ENCODE measurements at places on chromosomes 1 and 21. TPM values are rescaled to one million over a fixed set of nuclear protein-coding genes. Genes with fewer than 3 reads are reported as not detected.
A peak's percentile ranks its signal among the peaks of the same experiment; 100 is the strongest.

DNA sequence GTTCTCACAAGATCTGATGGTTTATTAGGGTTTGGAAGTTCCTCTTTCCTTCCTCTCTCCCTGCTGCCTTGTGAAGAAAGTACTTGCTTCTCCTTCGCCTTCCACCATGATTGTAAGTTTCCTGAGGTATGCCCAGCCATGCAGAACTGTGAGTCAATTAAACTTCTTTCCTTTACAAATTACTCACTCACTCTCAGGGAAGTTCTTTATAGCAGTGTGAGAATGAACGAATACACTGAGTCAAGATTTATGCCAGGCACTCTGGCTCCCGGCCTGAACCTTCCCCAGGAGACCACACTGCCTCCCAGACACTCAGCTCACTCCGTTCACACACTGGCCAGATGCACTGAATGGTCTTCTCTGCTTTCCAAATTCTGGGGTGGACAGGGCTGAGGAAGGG lies 308.3 kb upstream of the AJAP1 start:
- no peak overlapping the region for H3K27ac ChIP-seq
- no peaks in the 10 kb centered on the region for H3K36me3 ChIP-seq
- no peaks in the 10 kb centered on the region for H3K27me3 ChIP-seq
- H3K4me1 ChIP-seq: no peaks in the 10 kb centered on the region
- H3K4me3 ChIP-seq: no peak overlapping the region

Gene CLCA4
- total RNA-seq: not detected

- H3K4me3 ChIP-seq: no peak overlapping the region
- H3K27me3 ChIP-seq: no peaks in the 10 kb centered on the region
- peak overlapping the region; percentile 73 for H3K27ac ChIP-seq
These were observed 24.5 kb upstream of the LRRC8C start for GRCh38 chr1:89608319-89608983.

DNA sequence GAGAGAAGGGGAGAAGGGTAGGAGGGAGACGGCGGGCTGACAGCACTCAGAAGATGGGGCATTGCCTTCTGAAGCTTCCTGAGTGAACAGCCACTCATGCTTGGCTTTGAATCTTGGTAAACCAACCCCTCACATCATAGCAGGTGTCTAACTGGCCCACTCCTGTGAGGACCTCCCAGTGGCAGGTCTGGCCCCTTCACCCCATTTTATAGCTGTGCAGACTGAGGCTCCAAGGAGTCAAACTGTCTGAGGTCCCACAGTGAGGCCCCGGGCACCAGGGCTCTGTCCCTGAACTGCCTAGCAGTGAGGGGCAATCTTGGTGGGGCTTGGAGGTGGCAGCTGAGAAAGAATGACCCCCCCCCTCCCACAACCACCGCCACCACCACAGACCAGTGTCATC lies 41.0 kb downstream of the SDC3 start:
- H3K36me3 ChIP-seq: peaks cover 7% of the 10 kb centered on the region
- H3K27ac ChIP-seq: no peak overlapping the region
- DNase-seq: no peak
- H3K4me1 ChIP-seq: no peaks in the 10 kb centered on the region

DNA sequence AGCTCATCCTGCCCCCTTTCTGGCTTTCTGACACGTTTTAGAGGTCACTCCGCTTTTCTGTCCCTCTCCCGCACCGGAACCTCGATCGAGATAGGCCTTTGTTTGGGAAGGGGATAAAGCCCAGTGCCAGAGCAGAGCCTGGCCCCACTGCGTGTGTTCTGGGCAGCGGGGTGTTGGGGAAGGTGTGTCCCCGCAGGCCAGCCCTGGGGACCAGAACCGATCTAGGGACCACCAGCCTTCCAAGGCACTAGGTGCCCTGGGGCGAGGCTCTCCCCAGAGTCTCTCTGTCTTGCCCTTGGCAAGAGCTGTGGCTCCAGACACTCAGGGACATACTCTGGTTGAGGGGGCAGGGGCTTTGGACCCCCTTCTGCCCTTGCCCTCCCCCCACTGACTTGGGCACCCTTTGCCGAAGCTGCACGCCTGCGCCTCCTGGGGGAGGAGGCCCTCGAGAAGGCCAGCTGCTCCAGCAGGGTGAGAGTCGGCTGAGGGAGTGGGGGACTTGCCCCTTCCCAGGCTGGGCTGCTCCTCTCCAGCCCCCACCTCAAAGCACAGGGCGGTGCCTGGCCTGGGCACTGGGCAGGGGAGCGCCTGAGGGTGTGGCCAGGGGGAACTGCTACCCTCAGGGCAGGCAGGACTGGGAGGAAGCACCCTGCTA lies 16.4 kb downstream of the PRXL2B start:
- no peak overlapping the region for H3K27ac ChIP-seq
- DNase-seq: no peak
- no peak overlapping the region for H3K4me3 ChIP-seq
- H3K27me3 ChIP-seq: no peaks in the 10 kb centered on the region

Gene C1orf105
- 3.3 TPM for total RNA-seq

GRCh38 chr1:157490467-157491165 lies 61.7 kb downstream of the FCRL5 start:
- no peaks in the 10 kb centered on the region for H3K4me1 ChIP-seq
- H3K4me3 ChIP-seq: no peak overlapping the region
- DNase-seq: no peak

- no peaks in the 10 kb centered on the region for H3K36me3 ChIP-seq
- H3K27ac ChIP-seq: no peak overlapping the region
- H3K4me3 ChIP-seq: no peak overlapping the region
- no peaks in the 10 kb centered on the region for H3K4me1 ChIP-seq
These were observed 212.4 kb downstream of the FOXD2 start for GRCh38 chr1:47650205-47650604.

- DNase-seq: no peak
- no peak overlapping the region for H3K27ac ChIP-seq
- no peak overlapping the region for H3K4me3 ChIP-seq
These were observed 86.4 kb upstream of the LYST start for GRCh38 chr1:235952950-235953615.

DNA sequence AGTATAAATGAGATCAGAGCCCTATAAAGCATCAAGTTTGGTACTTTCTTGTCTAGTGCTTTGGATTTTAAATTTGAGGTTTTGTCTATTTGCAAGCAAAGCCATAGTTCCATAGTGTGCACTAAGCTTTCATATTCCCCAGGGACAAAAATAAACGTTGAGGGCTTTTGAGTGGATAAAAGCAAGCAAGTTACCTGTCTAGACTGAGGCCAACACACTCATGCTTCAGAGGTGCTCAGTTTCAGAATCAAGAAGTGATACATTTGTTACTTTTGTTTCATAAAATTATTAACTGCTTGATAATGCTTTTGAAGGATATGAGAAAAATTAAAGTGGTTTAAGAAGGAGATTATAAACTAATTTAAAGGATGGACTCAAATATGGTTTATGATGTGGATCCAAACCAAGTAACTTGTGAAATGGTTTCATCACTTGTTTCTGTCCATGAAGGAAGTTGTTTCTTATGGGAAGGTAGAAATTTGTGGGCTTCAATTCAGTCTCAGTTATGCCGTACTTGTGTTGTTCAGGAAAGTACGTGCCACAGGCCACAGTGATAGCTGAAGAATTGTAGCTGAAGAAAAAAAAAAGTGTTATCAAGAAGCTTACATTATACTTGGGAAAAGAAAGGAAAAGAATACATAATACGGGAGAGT lies 71.2 kb downstream of the CHRM3 start:
- H3K36me3 ChIP-seq: no peaks in the 10 kb centered on the region
- no peaks in the 10 kb centered on the region for H3K4me1 ChIP-seq
- H3K27ac ChIP-seq: no peak overlapping the region

- DNase-seq: no peak
- H3K4me3 ChIP-seq: no peak overlapping the region
- no peaks in the 10 kb centered on the region for H3K27me3 ChIP-seq
- H3K36me3 ChIP-seq: peaks cover 9% of the 10 kb centered on the region
- no peaks in the 10 kb centered on the region for H3K4me1 ChIP-seq
These were observed 11.0 kb downstream of the KCNC4 start for GRCh38 chr1:110221119-110221518.

GRCh38 chr21:17903929-17904639 lies 84.9 kb upstream of the C21orf91 start:
- no peak overlapping the region for H3K4me3 ChIP-seq
- no peak overlapping the region for H3K27ac ChIP-seq
- no peaks in the 10 kb centered on the region for H3K36me3 ChIP-seq
- H3K4me1 ChIP-seq: no peaks in the 10 kb centered on the region
- no peak for DNase-seq
- H3K27me3 ChIP-seq: no peaks in the 10 kb centered on the region

Gene TRIM58
- 8.6 TPM for total RNA-seq

DNA sequence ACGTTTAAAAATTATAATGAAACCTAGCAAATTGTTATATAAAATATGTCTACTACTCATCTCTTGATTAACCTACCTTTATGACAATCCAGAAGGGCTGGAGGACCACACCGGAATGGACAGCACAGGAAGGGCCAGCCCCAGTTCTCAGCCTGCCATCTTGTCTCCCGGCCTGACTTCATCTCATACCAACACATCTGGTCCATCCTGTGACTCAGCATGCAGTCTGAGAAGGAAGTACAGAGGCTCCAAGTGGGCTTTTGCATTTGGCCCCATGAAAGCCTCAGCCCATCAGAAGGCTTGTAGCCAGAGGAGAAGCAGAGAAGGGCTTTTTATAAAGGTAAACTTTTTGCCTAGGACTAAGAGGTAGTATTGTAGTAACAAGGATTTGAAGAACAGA lies 436.6 kb downstream of the MRPL39 start:
- H3K4me1 ChIP-seq: no peaks in the 10 kb centered on the region
- no peaks in the 10 kb centered on the region for H3K36me3 ChIP-seq
- no peak overlapping the region for H3K27ac ChIP-seq
- no peaks in the 10 kb centered on the region for H3K27me3 ChIP-seq

Gene SYDE2
- total RNA-seq: 21.8 TPM

- H3K36me3 ChIP-seq: no peaks in the 10 kb centered on the region
- no peak overlapping the region for H3K27ac ChIP-seq
- H3K4me1 ChIP-seq: peaks cover 15% of the 10 kb centered on the region
- DNase-seq: no peak
These were observed 75.3 kb upstream of the RALGPS2 start for GRCh38 chr1:178649582-178650350.

GRCh38 chr1:9900142-9901043 lies 9.7 kb downstream of the CTNNBIP1 start:
- H3K27me3 ChIP-seq: no peaks in the 10 kb centered on the region
- no peaks in the 10 kb centered on the region for H3K36me3 ChIP-seq
- DNase-seq: peak; percentile 83
- H3K27ac ChIP-seq: peak overlapping the region; percentile 85
- peak overlapping the region; percentile 34 for H3K4me3 ChIP-seq

Gene HIVEP3
- total RNA-seq: 5.8 TPM

- no peaks in the 10 kb centered on the region for H3K27me3 ChIP-seq
- peak overlapping the region; percentile 62 for H3K27ac ChIP-seq
- H3K4me1 ChIP-seq: no peaks in the 10 kb centered on the region
- no peaks in the 10 kb centered on the region for H3K36me3 ChIP-seq
- no peak overlapping the region for H3K4me3 ChIP-seq
- DNase-seq: no peak
These were observed 17.0 kb upstream of the LRRC8C start for GRCh38 chr1:89615676-89616598.

Gene TSPEAR
- not detected for total RNA-seq

Gene MEF2D
- total RNA-seq: 80.1 TPM

Gene CNKSR1
- total RNA-seq: 1.3 TPM

- H3K36me3 ChIP-seq: no peaks in the 10 kb centered on the region
- no peaks in the 10 kb centered on the region for H3K4me1 ChIP-seq
- H3K27ac ChIP-seq: peak overlapping the region; percentile 22
- H3K4me3 ChIP-seq: no peak overlapping the region
- no peak for DNase-seq
- H3K27me3 ChIP-seq: no peaks in the 10 kb centered on the region
These were observed 173.7 kb downstream of the KCNJ6 start for GRCh38 chr21:37742532-37742931.

Data from right atrium auricular region (tissue), 2 donors.